ENCODE measurements at places on chromosomes 7 and 10. TPM values are rescaled to one million over a fixed set of nuclear protein-coding genes. Genes with fewer than 3 reads are reported as not detected.

DNA sequence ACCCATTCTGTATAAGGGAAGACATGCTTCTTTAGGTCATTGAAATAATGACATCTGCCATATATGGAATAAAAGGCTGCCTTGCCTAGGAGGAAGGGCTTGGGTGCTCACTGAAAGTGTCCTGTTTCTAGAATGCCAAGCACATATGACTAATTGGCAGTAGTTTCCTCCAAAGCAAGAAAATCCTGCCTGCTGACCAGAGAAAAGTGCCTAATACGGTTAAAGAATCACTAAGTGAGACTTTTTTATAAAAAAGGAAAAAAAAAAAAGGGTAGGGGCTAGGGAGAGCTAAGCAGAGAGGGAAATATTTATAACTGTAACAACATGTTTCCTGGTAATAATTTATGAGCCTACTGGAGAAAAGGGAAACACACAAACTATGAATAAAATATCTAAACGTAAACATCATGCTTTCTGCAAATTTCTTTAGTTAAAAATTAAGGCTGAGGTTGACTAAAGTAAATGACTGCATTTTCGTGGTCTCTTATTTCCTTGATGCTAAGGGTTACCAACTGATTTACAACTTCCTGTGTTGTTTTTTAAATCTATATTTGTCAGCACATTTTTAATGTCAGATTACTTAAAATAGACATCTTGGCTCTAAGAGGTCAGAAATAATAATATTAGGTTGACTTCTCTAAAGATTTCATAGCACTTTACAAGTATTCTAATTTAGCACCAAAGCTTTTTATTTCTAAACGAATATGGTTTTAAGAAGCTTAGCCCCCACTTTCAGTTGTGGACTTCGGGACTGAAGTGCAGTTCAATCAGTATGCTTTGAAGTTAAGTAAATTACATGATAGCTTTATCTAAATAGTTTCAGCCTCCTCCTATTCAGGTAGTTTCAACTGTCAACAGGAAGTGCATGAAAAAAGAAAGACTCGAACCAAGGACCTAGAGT is 89.6 kb downstream of the CABCOCO1 start:
- DNase-seq, result no peak

DNA sequence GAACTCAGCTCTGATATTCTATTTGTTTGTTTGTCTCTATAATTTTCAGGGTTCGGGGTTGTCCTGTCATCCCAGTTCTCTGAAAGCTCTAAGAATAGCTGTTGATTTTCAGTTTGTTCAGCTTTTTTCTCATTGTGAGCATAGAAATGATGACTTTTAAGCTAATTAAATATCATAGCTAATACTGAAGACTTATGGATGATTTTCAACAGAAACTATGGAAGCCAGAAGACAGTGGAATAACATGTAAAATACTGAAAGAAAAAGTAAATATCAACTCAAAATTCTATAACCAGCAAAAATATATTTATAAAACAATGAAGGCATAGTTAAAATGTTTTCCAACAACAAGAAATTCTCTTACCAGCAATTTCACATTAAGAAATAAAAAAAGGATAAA is 96.4 kb upstream of the ETV1 start:
- DNase-seq, result no peak

GRCh38 chr10:30701451-30702173 is 72.1 kb upstream of the LYZL2 start:
- no peak for DNase-seq

The CDC14C gene
- not detected for total RNA-seq

Data from ascending aorta (tissue), 2 donors.